Esophagus muscularis mucosa (tissue), 4 donors: ENCODE measurements at places on chromosomes 1 and 21. TPM values are rescaled to one million over a fixed set of nuclear protein-coding genes. Genes with fewer than 3 reads are reported as not detected.
A peak's percentile ranks its signal among the peaks of the same experiment; 100 is the strongest.

DNA sequence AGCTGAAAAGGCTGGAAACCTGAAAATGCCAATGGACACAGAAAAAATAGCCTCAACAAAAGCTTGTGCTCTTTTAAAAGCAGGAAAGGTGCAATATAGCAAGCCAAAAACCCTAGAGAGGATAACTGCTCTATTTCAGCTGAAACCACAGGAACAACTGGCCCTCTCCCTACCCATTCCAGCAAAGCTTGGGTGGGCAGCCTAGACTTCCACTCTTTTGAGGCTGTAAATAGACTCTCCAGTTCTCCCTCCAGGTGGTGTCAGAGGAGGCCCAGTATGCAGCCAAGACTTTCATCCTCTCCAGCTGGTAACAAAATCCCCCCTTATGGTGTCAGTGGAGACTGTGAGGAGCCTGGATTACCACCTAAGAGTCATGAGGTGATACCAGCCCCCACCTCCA is 206.9 kb upstream of the PLD5 start:
- DNase-seq, result no peak
- H3K4me1 ChIP-seq, result no peaks in the 10 kb centered on the region
- no peaks in the 10 kb centered on the region for H3K27me3 ChIP-seq
- H3K27ac ChIP-seq, result no peak overlapping the region
- H3K4me3 ChIP-seq, result no peak overlapping the region
- no peaks in the 10 kb centered on the region for H3K36me3 ChIP-seq

GRCh38 chr1:246765521-246765920 is 41.3 kb downstream of the SCCPDH start:
- no peak for DNase-seq
- peaks cover 10% of the 10 kb centered on the region for H3K36me3 ChIP-seq
- H3K27me3 ChIP-seq, result no peaks in the 10 kb centered on the region
- H3K27ac ChIP-seq, result no peak overlapping the region
- no peaks in the 10 kb centered on the region for H3K4me1 ChIP-seq

GRCh38 chr1:150976879-150977694 is 2.5 kb upstream of the CERS2 start:
- peak overlapping the region; percentile 62 for H3K27ac ChIP-seq
- no peak overlapping the region for H3K4me3 ChIP-seq
- no peaks in the 10 kb centered on the region for H3K27me3 ChIP-seq
- no peaks in the 10 kb centered on the region for H3K36me3 ChIP-seq
- peaks cover 42% of the 10 kb centered on the region for H3K4me1 ChIP-seq

DNA sequence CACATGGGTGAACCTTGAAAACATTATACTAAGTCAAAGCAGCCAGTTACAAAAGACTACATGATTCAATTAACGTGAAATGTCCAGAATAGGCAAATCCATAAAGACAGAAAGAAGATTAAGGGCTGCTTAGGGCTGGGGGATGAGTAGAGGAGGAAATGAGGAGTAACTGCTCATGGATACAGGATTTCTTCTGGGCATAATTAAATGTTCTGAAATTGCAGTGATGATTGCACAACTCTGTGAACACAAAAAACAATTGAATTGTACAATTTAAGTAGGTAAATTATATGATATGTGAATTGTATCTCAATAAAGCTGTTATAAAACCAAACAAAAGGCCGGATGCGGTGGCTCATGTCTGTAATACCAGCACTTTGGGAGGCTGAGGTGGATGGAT is 52.2 kb downstream of the RERE start:
- DNase-seq, result no peak
- no peaks in the 10 kb centered on the region for H3K36me3 ChIP-seq
- peaks cover 38% of the 10 kb centered on the region for H3K4me1 ChIP-seq
- H3K4me3 ChIP-seq, result no peak overlapping the region
- no peak overlapping the region for H3K27ac ChIP-seq

DNA sequence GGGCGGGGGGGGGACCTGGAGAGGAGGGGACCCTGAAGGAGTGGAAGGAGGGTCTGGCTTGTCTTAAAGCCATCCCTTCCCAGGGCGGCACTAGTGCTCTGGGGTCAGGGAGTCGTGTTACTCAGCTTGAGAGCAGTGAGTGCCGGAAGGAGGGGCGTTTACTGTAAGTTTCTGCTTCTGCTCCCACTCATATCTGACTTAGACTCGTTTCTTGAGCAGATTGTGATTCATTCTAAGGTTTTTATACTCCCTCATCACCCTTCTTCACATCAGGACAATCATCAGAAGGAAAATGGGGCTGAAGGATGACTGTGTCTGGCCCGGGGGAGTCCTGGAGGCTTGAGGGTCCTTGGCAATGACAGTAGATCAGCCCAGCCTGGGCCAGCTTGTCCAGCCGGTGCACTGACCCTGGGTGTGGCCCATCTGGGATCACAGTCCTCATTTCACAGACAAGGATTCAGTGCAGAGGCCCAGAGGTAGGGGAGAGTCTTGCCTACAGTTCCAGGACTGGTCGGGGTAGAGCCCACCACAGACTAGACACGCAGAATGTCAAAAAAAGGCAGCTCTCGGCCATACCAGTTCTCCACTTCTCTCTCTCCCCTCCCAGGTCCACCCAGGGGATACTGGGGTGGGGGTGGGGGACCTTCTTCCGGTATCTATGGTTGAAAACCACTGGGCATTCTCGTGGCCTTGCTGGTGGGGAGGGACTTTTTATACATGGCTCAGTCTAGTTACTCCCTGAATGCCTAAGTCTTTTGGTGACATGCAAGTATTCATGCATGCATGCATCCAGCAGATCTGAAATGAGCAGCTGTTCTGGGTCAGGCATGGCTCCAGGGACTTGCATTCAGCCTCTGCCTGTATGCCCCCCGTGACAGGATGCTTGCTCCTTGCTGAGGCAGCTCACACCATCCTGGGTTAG is 5.1 kb downstream of the TNFRSF8 start:
- peaks cover 5% of the 10 kb centered on the region for H3K4me1 ChIP-seq
- no peak overlapping the region for H3K4me3 ChIP-seq
- no peak overlapping the region for H3K27ac ChIP-seq
- peaks cover 28% of the 10 kb centered on the region for H3K27me3 ChIP-seq
- no peak for DNase-seq

DNA sequence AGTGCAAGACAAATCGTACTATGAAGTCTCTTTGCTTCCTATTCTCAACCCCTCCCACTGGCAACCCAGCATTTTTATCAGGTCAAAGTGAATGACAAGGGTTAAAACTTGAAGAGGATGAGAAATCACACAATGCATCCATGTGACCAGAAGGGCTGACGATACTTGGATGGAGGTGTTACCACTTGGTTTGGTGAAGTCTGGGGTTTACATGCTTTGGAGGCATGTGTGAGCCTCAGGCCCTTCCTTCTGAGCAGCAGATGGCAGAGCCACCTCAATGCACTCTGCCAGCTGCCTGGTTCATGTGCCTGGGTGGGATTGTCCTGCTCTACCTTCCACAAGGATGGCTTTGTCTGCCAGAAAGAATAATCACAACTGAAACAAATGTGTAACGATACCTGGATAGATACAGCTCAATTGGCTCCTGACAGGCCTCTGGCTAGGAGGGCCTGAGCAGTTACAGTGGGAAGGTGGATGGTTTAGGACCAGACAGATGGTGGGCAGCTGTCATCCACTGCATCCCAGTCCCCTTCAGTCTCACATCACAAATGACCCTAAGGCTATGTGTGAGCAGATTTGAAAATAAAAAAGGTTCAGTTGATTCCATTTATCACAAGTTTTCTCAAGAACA is 51.5 kb upstream of the CNIH3 start:
- no peaks in the 10 kb centered on the region for H3K4me1 ChIP-seq
- H3K4me3 ChIP-seq, result no peak overlapping the region
- H3K36me3 ChIP-seq, result no peaks in the 10 kb centered on the region
- no peaks in the 10 kb centered on the region for H3K27me3 ChIP-seq
- DNase-seq, result peak; percentile 57

GRCh38 chr1:172255223-172255560 is 165.3 kb upstream of the C1orf105 start:
- H3K27ac ChIP-seq, result no peak overlapping the region
- no peaks in the 10 kb centered on the region for H3K4me1 ChIP-seq
- no peak overlapping the region for H3K4me3 ChIP-seq
- no peak for DNase-seq

- no peak for DNase-seq
- H3K4me3 ChIP-seq, result no peak overlapping the region
- H3K27ac ChIP-seq, result no peak overlapping the region
Observed at GRCh38 chr21:32529679-32530078, 55.6 kb downstream of the TCP10L start.

DNA sequence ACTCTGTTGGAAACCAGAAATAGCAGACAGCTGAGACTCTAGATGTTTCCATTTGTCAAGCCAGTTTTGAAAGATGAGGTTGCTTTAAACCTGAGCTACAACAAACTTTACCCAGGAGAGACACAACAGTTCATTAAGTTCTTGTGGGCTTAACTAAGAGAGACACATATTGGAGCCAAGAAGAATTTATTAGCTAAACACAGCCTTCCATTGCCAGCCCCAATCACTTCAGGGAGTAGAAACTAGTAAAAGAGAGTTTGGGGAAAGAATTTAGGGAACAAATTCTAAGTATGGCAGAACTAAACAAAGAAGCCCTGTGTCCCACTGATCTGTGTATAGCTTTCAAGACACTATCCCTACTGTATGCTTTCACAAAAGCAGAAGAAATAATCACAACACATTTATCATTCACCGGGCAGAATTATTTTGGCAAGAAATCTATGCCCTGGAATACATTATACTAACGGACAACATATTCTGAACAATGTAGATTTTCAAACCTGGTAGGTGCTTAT is 87.3 kb upstream of the KAZN start:
- no peak for DNase-seq
- H3K27me3 ChIP-seq, result no peaks in the 10 kb centered on the region
- H3K27ac ChIP-seq, result no peak overlapping the region
- H3K4me1 ChIP-seq, result peaks cover 51% of the 10 kb centered on the region
- no peaks in the 10 kb centered on the region for H3K36me3 ChIP-seq

- no peaks in the 10 kb centered on the region for H3K36me3 ChIP-seq
- H3K27me3 ChIP-seq, result no peaks in the 10 kb centered on the region
- peak overlapping the region; percentile 45 for H3K27ac ChIP-seq
- peak; percentile 90 for DNase-seq
- H3K4me3 ChIP-seq, result no peak overlapping the region
- peaks cover 65% of the 10 kb centered on the region for H3K4me1 ChIP-seq
Observed at GRCh38 chr1:58898739-58899586, 115.1 kb upstream of the JUN start.

The FNDC5 gene
- total RNA-seq, result 5.5 TPM

The KLHDC8A gene
- total RNA-seq, result 1.7 TPM

The LRRC71 gene
- not detected for total RNA-seq

The DIO1 gene
- total RNA-seq, result not detected

The NBPF10 gene
- total RNA-seq, result 1.7 TPM
